ENCODE measurements at places on chromosomes 2 and 18.

DNA sequence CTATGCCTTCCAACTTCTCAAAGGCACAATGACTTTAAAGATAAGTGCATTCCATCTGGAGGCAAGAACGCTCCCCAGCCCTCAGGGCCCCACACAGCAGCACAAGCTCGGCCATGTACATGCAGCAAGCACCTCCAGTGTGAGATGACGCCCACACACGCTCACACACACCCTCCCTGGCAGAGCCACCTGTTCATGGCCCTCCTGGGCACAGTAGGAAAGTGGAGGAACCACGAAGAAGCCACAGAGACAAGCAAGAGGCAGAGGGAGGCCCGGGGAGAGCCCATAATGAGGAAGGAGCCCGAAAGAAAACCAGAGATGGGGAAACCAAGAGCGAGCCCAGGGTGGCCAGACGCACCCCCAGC lies 21.7 kb downstream of the BIN1 start:
- no peak for DNase-seq

DNA sequence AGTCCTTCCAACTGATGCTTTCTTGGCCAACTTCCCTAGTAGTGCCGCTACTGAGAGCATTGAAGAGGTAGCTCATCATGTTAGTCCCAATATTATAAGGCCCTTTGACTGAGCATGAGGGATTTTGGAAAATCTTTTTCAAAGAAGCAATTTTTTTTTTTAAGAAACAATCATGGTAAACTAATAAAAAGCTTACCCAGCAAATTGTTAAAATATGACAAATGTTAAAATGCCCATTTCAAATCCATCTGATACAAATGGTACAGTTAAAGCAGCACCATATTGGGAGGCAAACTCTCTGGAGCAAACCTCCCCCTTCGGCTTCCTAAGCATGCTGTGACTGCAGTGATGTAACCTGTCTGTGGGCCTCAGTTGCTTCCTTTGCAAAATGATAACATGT lies 135.6 kb downstream of the RTN4 start:
- DNase-seq, result no peak

DNA sequence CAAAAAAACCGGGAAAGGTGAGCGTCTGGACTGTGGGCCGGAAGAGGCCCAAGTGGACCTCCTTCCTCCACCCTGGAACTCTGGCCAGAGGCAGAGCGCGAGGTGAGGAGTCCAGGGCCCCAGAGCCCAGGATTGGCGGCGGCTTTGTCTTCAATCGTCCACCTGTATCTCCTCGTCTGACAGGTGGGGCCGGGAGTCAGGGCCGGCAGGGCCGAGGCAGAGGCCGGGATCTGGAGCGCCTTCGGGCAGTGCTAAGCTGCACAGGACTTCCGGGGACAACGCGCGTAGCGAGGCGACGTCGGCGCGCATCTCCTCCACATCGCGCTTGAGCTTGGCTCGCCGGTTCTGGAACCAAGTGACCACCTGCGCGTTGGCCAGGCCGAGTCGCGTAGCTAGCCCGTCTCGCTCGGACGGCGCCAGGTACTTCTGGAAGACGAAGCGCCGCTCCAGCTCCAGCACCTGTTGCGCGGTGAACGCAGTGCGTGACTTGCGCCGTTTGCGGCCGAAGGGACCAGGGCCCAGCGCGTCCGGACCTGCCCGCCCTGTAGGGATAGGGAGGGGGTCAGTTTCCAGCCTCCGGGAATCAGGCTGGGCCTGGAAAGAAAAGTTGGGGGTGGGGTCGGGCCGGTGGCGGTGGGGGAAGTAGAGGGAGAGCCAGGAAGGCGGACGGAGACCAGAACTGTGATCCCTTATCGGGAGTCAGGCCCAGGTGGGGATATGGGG lies 1.5 kb downstream of the LBX2 start:
- no peak for DNase-seq

DNA sequence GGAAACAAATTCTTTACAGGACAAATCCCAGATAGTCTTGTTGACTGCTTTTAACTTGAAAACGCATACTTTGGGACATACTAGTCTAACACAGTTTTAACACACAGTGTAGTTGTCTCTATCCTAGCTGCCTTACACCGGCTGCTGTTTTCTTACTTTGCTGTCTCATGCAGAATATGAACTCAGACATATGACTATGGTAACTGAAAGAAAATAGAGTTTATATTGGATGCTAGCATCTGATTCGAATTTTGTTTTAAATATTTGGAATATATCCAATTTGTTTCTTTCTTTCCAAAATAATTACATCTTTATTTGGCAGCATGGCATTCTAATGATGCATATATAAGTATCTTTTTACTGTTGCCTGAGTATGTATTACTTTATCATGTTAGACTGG lies 69.8 kb downstream of the ANKRD12 start:
- DNase-seq, result no peak

Data from HuH-7 (cell line).